Renal cortical epithelial cell (primary cell): ENCODE measurements at places on chromosomes 1 and 21. TPM values are rescaled to one million over a fixed set of nuclear protein-coding genes. Genes with fewer than 3 reads are reported as not detected.
A peak's percentile ranks its signal among the peaks of the same experiment; 100 is the strongest.

The RAB25 gene
- 0.50 and 43.9 TPM in 2 replicates for total RNA-seq

The SPRR1A gene
- not detected in 2 replicates for total RNA-seq

The C1QC gene
- not detected in 2 replicates for total RNA-seq

The BRDT gene
- not detected in 2 replicates for total RNA-seq

The MPC2 gene
- 39.0 and 70.0 TPM in 2 replicates for total RNA-seq

The USH2A gene
- total RNA-seq = 0.05 TPM in 1 of 2 replicates, not detected in the other

The VAV3 gene
- total RNA-seq = 4.7 and 126 TPM in 2 replicates

The OXCT2 gene
- 0.65 and 8.7 TPM in 2 replicates for total RNA-seq

DNA sequence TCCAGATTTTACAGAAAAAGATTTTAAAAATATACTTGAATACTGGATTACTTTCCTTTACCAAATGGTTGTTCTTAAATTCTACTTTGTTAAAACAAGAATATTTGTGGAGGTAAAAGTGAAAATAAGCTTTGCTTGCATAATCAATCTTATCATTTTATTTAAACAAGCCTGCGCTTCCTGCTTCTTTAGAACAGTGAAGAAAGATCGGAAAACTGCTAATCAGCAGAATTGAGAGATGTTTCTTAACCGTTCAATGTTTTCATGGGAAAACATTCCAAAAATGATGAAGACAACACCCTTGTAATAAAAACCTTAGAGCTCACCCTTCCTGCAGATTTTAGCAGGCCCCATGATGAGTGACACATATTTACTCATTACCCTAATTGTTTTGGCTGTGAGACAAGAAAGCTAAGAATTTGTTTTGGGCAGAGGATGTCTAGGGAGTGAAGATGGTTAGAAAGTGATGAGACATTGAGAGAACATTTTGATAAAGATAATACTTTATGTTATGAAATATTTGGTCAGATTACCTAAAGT is 72.6 kb downstream of the TPR start:
- DNase-seq = no peak

DNA sequence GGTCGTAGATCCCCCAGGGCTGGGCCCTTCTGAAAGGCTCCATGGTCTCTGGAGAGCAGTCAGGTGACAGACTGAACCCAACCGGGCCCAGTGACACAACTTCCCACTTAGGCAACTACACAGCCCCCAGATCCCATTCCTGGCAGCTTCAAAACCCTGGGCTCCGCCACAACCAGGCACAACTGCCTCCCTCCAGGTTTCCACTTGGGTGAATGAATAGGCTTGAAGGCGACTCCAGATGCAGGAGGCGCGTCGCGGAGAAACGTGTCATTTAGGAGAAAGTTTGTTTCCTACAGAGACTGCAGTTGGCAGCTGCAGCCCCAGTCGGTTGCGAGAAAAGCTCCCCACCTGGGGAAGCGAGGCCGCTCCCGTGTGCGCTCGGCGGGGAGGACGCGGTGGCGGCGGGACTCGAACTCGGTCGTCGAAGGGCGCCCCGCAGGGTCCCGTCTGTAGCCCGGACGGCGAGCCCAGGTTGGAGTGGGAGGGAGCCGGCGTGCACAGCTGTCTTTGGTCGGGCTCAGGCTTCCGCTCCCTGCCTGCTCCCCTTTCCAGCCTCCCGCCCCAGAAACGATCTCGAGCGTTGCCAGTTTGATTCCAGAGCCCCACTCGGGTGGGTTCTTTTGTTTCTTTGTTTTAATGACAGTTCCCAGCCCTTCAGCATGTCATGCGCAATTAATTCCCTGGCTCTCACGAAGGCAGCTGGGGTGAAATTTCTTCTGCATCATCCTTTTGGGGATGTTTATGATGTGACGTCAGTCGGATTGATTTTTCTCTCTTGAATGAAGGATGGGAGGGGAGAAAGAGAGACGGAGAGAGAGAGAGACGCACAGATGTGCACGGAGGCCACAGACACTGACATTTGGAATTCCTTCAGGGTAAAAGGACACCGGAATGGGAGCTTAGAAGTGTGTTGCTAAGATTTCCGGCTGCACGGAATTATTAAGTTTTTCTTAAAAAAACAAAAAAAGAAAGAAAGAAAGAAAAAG is 862 bp upstream of the SGIP1 start:
- DNase-seq = peak; percentile 79

DNA sequence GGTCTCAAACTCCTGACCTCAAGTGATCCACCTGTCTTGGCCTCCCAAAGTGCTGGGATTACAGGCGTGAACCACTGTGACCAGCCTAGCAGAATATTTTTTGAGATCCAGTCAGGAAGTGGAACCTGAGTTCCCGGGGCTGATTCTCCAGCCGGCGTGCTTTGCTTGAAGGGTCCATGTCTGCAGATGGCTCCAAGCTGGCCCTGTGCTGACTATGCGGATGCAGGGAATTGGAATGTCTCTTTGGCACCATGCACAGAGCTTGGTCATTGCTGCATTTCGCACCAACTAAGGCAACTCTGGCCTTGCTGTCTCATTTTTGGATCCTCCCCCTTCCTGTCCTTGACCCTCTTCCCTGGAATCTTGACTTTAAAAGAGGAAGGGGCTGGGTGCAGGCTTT is 28.1 kb downstream of the ARHGEF10L start:
- no peak for DNase-seq

- no peak for DNase-seq
Observed at GRCh38 chr1:243834130-243834529, 15.9 kb downstream of the AKT3 start.

- DNase-seq = peak; percentile 87
Observed at GRCh38 chr1:243287652-243288051, 31.8 kb downstream of the SDCCAG8 start.

- peak; percentile 22 for DNase-seq
Observed at GRCh38 chr21:25350056-25350455, 257.2 kb downstream of the MRPL39 start.

DNA sequence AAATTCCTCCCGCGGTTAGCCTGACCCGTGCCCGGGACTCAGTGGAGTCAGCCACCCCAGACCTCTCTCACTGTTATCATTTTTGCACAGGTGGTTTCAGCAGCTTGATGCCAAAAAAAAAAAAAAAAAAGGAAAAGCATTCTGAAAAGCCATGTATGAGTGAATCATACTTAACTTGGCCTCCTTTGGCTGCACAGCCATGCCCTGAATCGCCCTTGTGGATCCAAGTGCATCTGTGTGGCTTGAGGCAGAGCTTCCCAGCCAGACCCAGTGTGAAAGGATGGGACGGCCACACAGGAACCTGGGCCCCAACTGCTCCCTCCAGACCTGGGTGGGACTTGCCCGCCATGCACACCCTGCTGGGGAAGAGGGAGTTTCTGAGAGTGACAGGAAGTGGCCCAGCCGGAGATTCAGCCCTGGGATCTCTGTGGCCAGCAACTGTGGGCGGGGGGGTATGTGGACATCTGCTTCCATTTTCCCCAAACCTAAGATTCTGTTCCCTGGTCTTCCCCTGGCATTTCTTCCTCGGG is 8.6 kb downstream of the YBEY start:
- DNase-seq = peak; percentile 66

DNA sequence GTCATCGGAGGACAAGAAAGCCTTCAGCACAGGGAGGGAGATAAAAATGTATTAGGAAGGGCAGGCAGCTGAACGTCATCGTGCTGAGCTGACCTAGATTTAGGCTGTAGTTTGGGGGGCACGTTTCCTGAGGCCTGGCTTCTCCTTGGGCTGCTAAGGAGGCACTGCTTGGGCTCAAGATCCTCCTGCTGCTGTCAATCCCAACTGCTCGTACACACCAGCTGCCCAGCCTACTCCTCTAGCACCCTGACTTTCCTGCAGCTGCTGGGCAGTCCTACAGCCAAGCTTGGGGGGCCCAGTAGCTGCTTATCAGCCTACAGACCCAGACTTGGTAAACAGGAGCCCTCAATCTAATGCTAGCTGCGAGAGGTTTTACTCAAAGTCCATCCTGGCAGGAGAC is 6.2 kb downstream of the TMEM35B start:
- no peak for DNase-seq

DNA sequence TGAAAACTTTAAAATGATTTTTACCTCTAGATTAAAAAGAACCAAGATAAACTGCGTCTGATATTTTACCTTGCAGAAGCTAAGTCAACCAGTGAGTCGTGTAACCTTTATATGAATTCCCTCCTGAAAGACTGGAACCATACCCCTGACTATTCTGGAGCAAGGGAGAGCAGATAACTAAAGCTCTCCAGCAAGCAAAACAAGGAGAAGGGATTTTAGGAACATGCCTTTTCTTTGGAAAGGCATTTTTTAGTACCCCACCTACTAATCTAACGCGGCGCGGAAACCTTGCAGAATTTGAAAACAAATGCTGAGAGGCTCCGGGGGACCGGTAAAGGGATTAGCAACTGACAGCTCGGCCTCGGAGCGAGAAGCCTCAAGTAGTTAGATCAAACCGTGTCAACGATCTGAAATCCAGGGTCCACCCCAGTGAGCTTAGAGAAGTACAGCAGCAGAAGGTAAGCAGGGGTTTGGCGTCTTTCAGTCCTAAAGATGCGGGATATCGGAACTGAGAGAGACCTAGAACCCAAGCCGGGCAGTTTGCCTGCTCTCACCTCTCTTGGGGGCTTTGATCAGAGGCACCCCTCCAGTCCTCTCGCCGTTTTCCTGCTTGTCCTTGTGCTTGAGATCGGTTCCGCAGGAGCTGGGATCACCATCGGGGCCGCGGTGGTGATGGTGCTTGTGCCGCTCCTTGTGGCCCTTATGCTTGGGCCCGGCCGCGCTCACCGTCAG is 954 bp downstream of the RSBN1 start:
- DNase-seq = no peak

- DNase-seq = peak; percentile 80
Observed at GRCh38 chr1:216807696-216808095, 84.5 kb upstream of the ESRRG start.

DNA sequence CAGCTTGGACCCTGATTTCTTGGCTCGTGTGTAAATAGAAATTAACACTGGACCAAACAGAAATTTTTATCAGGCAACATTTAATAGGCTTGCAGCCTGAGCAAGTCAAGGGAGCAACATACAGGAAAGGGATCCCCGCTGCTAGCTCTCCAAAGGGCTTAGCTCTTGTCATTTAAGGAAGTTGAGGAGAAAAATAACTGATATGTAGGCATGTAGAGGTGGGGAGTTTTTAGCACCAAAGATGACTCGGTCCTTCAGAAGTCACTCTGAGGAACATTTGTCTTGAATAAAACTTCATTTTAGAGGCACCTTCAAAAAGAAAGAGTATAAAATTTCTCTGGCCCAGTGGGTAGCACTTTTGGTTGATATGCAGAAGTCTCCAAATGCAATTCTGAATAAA is 27.1 kb downstream of the GBP2 start:
- no peak for DNase-seq

- no peak for DNase-seq
Observed at GRCh38 chr1:181159451-181160140, 71.1 kb downstream of the IER5 start.

GRCh38 chr21:43884861-43885417 is 19.9 kb downstream of the AGPAT3 start:
- DNase-seq = no peak

DNA sequence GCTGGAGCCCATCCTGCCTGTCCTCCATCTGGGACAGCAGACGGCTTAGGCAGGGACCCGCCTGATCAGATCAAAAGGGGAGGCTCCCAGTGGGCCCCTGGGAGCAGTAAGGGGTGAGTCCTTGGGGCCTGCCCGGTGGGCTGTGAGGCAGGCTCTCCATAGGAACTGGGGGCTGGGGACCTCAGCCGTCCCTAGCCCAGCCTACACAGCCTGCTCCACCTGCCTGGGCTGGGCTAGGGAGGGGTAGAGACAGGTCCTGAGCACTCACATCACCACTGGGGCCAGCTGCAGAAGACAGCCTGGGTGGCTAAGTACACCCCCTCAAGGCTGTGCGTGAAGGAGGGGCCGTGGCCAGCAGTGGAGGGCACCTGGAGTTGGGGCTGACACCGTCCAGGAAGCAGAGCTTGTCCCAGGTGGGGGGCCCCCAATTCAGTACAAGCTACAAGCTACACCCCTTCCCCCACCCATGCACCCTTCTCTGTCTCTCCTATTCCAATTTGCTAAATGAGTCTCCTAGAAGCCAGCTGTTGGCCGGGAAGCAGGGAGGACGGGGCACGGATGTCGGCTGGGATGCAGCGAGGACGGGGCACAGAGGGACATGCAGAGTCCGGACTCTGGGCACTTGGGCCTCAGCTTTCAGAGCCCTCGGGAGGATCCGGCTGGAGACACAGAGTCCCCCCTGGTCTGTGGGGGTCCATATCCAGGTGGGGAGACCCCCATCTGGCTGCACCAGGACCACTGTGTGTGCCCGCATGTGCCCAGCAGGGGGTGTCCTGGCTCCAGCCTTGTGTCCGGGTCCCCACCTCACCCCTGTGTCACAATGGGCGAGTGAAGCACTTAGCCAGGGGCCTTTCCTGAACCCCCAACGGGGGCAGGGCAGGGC is 1.7 kb downstream of the ISG15 start:
- no peak for DNase-seq

DNA sequence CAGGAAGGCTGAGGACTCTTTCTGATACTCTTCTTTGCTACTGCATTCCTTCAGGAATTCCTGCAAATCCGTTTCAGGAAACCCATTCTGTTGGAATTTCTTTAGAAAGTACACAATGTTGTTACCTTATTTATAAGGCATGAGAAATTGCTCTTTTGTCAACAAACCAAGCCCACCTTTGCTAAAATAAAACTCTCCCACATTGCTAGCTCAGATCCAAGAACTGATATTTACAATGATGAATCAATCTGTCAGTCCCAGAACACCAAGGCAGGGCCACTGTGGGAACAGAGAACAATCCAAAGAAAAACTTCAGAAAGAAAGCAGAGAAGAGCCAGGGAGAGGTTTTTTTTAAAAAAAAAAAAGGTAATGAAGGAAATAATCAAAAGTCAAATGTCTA is 36.6 kb upstream of the LPAR3 start:
- DNase-seq = no peak

GRCh38 chr21:37367703-37368540 is 1.3 kb downstream of the DYRK1A start:
- peak; percentile 18 for DNase-seq

GRCh38 chr21:38680401-38680800 is 125.3 kb upstream of the ETS2 start:
- DNase-seq = no peak

DNA sequence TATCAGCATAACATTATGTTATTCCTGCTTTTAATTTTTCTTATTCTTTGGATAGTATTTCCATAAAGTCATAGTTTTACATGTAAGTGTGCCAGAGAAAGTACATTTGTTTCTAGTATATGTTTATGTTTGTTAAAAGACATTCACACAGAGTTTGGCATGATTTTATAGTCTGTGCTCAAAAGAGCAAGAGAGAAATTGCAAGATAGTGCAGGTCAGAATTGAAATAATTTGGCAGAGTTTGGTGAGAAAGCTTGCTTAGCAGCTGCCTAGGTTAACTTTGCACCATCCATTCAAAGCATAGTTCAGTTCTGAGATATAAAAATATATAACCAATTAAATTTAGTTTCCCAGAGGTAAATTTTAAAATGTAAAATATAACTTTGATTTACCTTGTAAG is 17.0 kb downstream of the NEK7 start:
- DNase-seq = no peak

- DNase-seq = no peak
Observed at GRCh38 chr1:43505077-43505780, 25.5 kb upstream of the PTPRF start.

DNA sequence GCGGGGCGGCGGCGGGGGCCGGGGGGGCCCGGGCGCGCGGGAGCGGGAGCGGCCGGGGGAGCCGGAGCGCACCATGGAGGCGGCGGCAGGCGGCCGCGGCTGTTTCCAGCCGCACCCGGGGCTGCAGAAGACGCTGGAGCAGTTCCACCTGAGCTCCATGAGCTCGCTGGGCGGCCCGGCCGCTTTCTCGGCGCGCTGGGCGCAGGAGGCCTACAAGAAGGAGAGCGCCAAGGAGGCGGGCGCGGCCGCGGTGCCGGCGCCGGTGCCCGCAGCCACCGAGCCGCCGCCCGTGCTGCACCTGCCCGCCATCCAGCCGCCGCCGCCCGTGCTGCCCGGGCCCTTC is 546 bp downstream of the SKI start:
- no peak for DNase-seq

- DNase-seq = no peak
Observed at GRCh38 chr1:76426606-76427005, 352.1 kb downstream of the ST6GALNAC3 start.
